Stimulated activated CD8-positive, alpha-beta memory T cell treated with anti-CD3 and anti-CD28 coated beads, Interleukin-15, amount 100 ng/mL, for 48 hours (primary cell): ENCODE measurements at places on chromosomes 3 and 15.
A peak's percentile ranks its signal among the peaks of the same experiment; 100 is the strongest.

DNA sequence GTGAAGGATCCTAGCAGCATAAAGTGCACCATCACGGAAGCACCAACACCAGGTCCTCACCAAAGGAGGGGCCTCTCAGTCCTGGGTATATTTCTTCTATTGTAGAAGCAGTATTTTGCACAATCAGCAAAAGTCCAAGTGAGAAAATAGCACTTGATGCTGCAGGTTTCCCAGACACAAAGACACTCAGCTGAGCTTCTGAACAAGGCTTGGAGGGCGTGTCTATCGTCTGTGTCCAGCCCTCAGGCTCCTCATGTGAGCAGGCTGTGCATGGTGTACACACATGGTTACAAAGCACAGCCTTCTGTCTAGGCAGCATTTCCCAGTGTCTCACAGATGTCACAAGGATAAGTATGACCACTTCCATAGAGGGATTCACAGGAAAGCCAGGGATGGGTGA, 98.3 kb upstream of the SPATA12 start:
- DNase-seq = no peak

GRCh38 chr15:31214864-31215489, 111.7 kb upstream of the KLF13 start:
- no peak for DNase-seq

DNA sequence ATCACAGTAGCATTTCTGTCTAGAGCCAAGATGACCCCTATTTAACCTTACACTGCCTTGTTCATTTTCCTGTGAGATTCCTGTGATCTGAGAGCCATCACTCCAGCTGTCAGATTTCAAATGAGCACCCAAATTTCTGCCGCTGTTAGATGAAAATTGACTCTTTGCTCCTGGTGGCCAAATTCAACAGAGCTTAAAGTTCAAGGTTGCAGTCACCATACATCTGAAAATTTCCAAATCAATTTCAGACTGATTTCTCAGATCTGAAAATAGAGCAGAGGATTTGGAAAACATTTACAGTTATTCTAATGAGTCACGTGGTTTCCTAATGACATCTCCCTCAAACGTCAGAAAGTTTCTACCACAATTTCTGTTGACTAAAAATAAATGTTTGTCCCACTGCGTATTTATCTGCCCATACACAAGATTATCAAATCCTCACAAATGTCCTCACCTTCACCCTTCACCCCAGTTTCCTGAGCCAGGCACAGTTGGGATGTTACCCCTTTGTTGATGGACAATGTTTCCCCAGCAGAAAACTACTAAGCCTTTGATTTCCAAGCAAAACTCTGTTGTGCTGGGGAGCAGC, 16.4 kb downstream of the HDC start:
- DNase-seq = no peak

DNA sequence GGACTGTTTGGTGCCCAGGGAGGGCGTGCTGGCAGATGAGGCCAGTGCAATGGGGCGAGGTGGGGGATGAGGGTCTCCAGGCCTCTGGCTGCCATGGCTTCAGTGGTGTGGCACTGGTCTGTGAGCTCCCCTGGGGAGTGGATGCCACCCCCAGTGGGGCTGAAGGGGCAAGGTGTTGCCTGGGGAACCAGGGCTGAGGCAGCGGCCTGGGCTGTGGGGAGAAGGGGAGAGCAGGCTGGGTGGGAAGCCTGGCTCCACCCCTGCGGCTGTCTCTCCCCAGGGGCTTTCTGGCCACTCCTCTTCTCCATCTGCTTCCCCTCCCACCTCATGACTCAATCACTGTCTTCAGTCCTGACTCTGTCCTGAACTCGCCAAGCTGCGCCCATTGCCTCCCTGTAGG, 88.4 kb upstream of the TLE3 start:
- DNase-seq = no peak

- no peak for DNase-seq
Observed at GRCh38 chr3:138908846-138909245, 38.1 kb downstream of the FOXL2 start.

GRCh38 chr15:59622289-59622688, 10.7 kb downstream of the GCNT3 start:
- DNase-seq = peak; percentile 58

DNA sequence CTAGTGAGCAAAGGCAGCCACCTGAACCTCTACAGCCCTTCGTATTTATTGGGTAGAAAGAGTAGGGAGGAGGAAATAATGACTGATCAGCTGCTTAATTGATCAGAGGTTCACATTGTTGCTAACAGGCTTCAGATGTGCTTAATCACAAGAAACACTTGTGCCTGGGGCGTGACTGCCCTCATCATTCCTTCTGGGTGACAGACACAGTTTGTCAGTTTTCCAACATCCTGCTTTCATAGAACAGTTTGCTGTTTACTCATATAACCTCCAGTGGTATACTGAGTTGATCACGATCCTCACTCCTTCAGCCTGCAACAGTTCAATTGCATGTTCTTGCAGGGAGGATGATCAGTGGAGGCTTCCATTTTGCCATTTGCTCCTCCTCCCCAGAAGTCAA, 13.6 kb upstream of the CASR start:
- DNase-seq = no peak
